ENCODE measurements at places on chromosomes 6 and 20. TPM values are rescaled to one million over a fixed set of nuclear protein-coding genes. Genes with fewer than 3 reads are reported as not detected.
A peak's percentile ranks its signal among the peaks of the same experiment; 100 is the strongest.

Gene RAET1E
- 0.37 TPM for polyA plus RNA-seq

Gene CST2
- polyA plus RNA-seq = not detected

Gene CLVS2
- polyA plus RNA-seq = 0.33 TPM

Gene KCNK17
- not detected for polyA plus RNA-seq

Gene OR2J3
- not detected for polyA plus RNA-seq

Gene BEND6
- polyA plus RNA-seq = 5.8 TPM

DNA sequence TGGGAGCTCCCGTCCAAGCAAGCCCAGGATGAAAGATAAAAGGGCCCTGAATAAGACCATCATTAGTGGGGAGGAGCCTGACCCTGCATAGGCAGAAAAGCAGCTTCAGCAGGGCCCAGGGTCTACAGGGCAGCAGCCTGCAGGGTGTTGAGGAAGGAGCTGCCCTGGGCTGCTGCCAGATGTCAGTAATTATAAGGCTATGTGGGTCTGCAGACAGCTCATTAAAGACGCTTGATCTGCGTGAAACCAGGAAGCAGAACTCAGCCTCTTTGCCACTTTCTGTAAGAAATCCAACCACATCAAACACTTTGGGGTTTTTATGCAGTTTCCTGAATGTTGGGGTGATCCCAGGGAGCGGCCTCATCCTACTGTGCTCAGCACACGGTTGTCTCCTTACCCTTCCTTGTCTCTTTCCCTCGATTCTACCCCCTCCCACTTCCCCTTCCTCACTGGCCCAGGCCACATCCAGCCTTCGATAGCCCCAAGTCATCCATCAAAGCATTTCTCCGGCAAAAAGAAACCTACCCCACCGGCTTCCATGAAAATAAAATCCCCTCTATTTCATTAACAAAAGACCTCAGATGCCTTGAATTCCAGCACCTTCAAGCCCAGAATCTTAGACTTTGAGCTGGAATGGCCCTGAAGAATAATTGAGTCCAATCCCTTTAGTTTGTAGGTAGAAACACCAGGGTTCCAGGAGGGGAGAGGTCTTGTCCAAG is 1.0 kb upstream of the TGM6 start:
- DNase-seq = no peak

DNA sequence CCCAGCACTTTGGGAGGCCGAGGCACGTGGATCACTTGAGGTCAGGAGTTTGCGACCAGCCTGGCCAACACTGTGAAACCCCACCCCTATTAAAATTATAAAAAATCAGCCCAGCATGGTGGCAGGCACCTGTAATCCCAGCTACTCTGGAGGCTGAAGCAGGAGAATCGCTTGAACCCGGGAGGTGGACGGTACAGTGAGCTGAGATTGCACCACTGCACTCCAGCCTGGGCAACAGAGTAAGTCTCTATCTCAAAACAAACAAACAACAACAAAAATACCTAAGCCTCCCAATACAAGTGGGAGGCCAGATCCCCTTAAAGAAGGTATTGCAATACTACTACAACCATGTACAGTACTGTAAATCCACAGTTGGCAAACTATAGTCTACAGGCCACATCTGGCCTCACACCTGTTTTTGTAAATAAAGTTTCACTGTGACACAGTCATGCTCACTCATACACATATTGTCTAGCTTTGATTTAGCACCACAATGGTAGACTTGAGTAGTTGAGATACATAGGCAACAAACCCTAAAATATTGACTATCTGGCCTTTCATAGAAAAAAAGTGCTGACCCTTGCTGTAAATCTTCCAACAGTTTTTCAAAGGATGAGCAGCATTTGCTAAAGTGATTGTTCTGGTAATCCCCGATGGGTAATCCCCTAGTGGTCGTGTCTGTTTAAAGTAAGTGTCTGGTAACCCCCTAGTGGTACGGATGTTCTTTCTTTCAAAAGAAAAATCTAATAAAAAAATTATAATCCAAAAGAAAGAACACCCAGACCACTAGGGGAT is 202.0 kb downstream of the RNGTT start:
- no peak for DNase-seq

- no peak for DNase-seq
These were observed 9.9 kb upstream of the CDK5RAP1 start for GRCh38 chr20:33411242-33411641.

GRCh38 chr6:131948692-131949619 is 2.2 kb downstream of the CCN2 start:
- DNase-seq = no peak

DNA sequence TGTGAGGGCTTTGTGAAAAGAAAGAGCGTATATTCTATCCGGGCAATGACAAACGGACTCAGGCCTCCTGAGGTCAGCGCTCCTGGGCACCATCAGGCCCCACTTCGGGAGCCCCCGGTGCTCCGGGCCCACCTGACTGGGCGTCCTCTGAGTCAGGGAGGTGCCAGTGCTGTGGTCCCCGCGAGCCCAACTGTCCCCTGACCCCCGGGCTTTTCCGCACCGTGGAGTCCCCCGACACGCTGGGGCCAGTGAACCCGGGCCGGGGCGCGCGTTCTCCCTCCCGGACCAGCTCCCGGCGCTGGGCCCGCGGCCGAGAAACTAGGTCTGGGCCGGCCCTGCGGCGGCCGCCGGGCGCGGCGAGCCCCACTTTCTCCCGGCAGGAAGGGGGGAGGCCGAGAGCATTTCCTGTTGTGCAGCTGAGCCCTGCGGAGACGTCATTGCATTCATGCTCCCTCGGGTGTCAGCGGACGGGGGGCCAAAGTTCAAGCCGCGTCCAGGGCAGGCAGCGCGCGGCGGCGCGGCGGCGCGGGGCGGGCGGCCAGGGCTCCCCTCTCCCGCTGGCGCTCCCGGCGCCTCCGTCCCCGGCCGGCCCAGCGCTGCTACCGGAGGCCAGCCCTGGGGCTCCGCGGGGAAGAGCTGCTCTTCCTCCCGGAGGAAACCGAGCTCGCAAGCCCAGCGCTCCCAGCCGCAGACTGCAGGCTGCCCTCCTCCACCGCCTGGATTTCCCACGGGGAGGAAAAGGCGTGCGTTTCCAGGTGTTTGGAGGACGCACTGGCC is 18.3 kb downstream of the HIVEP2 start:
- DNase-seq = peak; percentile 77

DNA sequence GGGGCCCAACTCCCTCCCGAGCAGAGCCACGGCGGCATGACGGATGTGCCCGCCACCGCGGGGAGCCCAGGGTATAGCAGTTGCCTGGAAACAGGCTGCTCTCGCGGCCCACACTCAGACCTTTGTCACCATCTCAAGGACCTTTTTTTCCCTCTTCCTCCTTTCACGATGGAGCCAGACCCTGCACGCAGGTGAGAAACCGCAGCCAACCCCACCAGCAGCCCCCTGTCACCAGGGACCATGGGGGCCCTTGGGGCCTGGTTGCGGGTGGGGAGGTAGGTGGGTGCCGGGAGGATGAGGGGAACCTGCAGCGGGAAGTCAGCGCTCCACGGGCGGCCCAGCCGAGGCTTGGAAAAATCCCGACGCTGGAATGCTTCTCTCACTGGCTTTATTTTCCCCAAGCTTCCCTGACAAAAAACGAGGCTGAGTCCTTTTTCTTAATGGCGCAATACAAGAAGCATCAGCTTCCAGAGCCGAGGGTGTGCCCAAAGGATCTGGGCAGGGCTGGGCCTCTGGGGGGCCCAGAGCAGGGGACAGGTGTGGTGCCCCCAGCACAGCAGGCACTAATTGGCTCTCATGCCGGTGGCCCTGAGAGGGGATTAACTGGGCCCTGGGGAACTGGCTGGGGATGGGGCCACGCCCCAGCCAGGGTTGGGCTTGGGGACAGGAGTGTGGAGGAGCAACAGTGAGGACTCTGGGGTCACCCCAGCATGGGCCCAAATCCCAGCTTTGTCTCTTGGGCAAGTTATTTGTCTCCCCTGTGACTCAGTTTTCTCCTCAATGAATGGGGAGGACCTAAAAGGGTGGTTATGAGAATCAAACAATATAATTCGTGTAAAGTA is 23.9 kb downstream of the NOL4L start:
- DNase-seq = no peak

- DNase-seq = no peak
These were observed 626.3 kb downstream of the TENT5A start for GRCh38 chr6:81126150-81126549.

DNA sequence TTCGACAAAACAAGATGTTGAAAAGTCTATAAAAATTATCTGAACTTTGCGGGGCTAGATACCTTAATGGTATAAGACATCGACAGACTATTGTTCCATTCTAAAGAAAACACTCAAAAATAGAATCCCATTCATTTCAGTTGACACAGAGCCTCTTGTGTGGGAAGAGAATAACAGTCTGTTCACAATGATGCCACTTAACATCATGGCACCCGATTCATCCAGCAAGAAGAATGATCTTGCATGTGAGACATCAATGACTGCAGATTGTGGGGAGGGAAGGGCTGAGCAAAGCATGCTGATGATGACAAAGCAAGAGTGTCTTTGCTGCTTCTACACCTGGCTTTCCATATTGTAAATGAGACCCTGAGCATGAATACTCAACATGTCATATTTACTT is 49.7 kb upstream of the ARMH2 start:
- DNase-seq = no peak

DNA sequence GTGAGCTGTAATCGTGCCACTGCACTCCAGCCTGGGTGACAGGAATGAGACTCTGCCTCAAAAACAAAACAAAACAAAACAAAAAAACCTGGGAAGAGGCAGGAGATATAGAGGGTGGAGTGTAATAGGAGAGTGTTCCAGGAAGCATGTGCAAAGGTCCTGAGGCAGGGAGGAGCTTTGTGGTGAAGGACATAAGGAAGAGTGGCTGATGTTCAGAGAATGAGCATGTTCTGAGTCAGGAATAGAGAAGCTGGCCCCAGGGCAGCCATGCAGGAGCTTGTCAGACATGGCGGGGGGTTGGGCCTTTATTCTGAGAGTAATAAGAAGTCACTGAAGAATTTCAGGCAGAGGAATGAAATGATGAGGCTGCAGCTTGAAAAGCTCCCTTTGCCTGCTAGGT is 337.0 kb downstream of the CDH26 start:
- DNase-seq = no peak

GRCh38 chr6:79872986-79873385 is 74.4 kb downstream of the ELOVL4 start:
- no peak for DNase-seq

Measured in left kidney (tissue), 8 donors.